Iris pigment epithelial cell (primary cell): ENCODE measurements at places on chromosomes 6 and 20.

GRCh38 chr6:81734500-81735150, 17.9 kb downstream of the TENT5A start:
- DNase-seq, result peak; percentile 9

- no peak for DNase-seq
These were observed 255.8 kb downstream of the NFATC2 start for GRCh38 chr20:51286758-51287157.

DNA sequence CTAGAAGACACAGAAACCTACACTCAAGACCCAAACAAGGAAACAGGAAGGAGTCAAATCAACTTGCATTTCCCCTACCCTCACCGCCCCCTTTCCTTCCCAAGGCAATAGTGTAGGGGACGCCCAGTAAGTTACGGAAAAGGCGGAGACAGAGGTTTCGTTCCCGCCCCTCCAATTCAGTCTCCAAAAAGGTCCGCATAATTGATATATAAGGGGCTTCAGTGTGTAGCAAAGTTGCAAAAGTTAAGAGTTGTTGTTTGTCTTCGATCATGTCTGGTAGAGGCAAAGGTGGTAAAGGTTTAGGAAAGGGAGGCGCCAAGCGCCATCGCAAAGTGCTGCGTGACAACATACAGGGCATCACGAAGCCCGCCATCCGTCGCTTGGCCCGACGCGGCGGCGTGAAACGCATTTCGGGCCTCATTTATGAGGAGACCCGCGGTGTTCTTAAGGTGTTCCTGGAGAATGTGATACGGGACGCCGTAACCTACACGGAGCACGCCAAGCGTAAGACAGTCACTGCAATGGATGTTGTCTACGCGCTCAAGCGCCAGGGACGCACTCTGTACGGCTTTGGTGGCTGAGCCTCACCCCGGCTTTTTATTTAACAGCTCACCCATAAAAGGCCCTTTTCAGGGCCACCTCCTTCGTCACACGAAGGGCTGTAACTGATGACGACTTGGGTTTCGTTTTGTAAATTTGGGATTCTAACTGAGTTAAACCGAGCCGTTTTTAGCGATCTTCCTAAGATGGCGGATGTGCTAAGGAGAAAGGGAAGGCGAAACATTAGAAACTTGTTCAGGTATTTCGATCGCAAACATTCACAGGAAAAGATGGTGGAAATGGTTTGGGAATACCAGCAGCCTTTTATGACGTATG, 124.6 kb upstream of the BTN3A2 start:
- peak; percentile 94 for DNase-seq

GRCh38 chr6:14897831-14898230, 348.0 kb upstream of the JARID2 start:
- DNase-seq, result no peak

DNA sequence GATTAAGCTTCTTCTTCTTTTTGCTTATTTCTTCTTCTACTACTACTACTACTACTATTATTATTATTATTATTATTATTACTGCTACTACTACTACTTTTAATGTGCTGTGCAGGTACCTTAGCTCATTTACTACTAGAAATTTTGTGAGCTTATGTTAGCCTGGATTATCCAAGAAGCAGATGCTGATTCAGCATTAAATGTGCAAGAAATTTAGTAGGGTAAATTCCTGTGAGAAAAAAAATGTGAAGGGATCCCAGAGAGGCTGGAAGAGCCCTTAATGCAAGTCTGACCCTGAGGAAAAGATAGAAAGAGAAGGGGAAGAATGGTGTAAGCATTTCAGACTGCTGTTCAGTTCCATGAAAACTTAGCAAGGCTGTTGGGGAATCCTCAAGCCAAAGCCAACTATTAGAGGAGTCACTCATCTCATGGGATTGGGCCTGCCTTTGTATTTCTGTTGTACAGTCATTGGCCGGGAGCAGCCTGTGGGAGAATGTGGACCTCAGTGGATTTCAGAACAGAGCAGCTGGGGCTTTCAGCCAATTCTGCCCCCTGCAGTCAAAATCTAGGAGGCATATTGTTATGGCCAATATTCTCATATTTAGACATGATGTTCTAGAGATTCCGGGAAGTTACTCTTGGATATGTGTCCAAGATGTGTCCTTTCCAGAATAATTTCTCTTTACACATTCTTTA, 37.2 kb upstream of the TSPYL1 start:
- no peak for DNase-seq

DNA sequence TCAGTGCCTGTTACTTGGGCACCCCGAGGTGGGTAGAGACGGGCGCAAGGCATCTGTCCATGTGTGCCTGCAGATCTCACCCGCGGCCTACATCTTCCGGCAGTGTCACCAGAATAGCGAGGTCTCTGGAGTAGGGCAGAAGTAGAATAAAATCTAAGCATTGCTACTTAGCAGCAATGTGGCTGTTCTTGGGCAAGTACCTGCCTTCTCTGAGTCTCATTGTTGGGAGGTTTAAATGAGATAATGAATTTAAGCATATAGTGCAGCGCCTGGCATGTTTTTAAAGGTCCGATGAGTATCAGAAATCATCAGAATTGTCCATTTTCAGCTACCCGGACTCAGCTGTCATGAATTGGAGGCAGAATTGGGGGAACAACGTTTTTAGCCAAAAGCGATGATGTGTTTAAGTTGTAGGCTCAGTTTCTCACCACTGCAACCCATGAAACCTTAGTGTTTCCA, 800 bp downstream of the ABCC10 start:
- no peak for DNase-seq

- no peak for DNase-seq
These were observed 191.9 kb upstream of the PREP start for GRCh38 chr6:105594821-105595220.

GRCh38 chr6:16965689-16966088, 136.2 kb upstream of the STMND1 start:
- no peak for DNase-seq

GRCh38 chr6:100300221-100300736, 164.4 kb downstream of the SIM1 start:
- DNase-seq, result peak; percentile 98

DNA sequence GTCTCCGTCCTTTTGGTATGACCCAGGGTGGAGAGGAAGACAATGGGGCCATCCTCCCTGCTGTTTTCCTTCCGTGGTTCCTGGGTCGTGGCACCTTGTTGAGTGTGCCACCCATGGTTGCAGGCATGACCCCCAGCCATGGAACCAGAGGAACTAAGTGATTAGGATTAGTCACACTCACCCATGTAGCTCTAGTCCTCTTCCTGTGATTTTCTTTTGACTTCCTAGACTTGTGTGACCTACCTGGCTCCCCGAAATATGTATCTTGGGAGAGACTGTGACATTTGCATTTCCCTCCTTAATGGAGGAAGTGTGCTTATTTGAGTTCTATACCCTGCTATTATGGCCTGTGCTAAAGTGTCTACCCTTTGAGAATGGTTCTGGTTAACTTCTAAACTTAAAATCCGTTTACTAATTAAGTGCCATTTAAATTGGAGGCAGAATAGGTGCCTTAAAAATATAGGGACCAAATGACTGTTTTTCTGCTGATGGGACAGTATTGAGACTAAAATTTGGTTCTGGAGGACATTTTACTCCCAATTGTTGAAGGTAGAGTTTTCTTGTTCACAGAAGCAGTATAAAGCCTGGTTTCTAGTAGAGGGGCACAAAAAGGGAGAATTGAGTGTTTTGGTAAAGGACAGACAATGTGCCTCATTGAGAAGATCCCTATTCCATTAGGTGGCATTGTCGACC, 545.6 kb downstream of the HDGFL1 start:
- no peak for DNase-seq

- DNase-seq, result no peak
These were observed 618.5 kb downstream of the COL12A1 start for GRCh38 chr6:74587386-74587785.

DNA sequence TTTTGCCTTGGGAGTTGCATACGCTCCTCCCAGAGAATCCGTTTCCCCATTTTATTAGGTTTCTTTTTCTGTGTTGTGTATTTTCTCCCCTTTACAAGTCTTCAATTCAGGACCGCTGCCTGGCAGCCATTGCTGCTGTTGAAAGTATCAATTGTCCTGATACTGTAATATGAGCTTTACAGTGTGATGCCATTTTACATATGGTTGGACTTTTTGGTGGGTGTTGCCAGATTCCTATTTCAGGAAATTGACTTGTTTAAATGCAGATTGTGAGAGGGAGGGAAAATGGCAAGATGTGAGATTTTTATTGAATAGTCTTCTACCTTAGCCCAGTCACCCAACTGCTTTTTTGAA, 1.2 kb downstream of the PANK2 start:
- DNase-seq, result peak; percentile 39

- no peak for DNase-seq
These were observed 88.6 kb upstream of the GGTLC1 start for GRCh38 chr20:24077145-24077544.

- no peak for DNase-seq
These were observed 256.8 kb downstream of the CDKAL1 start for GRCh38 chr6:20791074-20791473.

DNA sequence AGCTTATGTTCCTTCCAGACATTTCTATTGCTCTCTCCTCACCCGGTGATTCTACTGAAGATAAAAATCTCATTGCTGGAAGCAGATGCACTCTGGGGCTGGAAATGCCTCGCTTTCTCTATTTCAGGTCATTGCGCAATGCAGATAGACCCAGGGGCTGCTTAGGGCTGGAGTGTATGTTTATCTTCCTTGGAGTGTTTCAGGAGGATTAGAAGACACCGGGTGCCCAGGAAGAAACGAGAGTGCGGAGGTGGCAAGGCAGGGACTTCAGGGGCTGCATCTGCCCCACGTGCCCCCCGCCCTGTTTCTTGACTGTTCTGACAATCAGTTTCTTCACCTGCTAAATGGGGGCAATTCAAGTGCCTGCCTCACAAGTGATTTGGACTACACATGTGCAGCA, 45.6 kb upstream of the IYD start:
- no peak for DNase-seq

GRCh38 chr20:35726842-35727711, 15.0 kb downstream of the RBM39 start:
- no peak for DNase-seq

DNA sequence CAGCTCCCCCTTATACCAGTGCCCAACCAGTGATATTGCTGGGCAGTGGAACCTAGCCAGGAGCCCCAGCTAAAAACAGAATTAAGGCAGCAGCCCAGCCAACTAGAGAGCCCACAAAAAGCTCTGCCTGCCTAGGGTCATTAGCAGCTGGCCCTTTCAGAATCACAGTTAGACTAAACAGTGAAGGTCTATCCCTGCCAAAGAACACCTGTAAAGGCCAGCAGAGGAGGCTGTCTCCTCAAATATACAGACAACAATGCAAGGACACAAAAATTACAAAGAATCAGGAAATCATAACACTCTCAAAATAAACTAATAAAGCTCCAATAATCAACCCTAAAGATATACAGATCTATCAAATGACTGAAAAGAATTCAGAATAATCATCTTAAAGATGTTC, 77.8 kb upstream of the HTR1E start:
- DNase-seq, result no peak

- peak; percentile 25 for DNase-seq
These were observed 212.7 kb upstream of the FOXA2 start for GRCh38 chr20:22797103-22797502.

- no peak for DNase-seq
These were observed 16.7 kb downstream of the PMEPA1 start for GRCh38 chr20:57693002-57693582.

DNA sequence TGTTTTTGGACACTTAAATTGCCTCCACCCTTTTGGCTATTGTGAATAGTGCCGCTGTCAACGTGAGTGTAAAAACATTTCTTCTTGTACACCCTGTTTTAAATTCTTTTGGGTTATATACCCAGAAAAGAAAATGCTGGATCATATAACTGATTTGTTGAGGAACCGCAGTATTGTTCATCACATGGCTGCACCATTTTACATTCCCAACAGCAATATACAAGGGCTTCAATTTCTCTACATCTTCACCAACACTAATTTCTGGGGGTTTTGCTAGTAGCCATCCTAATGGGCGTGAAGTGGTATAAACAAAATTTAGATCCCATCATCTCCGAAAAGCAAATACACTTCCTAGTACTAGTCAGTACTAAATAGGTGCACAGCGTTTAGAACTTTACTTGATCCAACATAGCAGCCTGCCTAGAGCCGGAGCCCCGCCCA, 579 bp upstream of the BPHL start:
- peak; percentile 74 for DNase-seq
